ENCODE measurements at places on chromosomes 5 and 9. TPM values are rescaled to one million over a fixed set of nuclear protein-coding genes. Genes with fewer than 3 reads are reported as not detected.
A peak's percentile ranks its signal among the peaks of the same experiment; 100 is the strongest.

- peaks cover 2% of the 10 kb centered on the region for H3K27me3 ChIP-seq
- H3K4me3 ChIP-seq, result no peak overlapping the region
- H3K27ac ChIP-seq, result no peak overlapping the region
- DNase-seq, result no peak
Observed at GRCh38 chr9:34512131-34513078, 10.4 kb downstream of the ENHO start.

DNA sequence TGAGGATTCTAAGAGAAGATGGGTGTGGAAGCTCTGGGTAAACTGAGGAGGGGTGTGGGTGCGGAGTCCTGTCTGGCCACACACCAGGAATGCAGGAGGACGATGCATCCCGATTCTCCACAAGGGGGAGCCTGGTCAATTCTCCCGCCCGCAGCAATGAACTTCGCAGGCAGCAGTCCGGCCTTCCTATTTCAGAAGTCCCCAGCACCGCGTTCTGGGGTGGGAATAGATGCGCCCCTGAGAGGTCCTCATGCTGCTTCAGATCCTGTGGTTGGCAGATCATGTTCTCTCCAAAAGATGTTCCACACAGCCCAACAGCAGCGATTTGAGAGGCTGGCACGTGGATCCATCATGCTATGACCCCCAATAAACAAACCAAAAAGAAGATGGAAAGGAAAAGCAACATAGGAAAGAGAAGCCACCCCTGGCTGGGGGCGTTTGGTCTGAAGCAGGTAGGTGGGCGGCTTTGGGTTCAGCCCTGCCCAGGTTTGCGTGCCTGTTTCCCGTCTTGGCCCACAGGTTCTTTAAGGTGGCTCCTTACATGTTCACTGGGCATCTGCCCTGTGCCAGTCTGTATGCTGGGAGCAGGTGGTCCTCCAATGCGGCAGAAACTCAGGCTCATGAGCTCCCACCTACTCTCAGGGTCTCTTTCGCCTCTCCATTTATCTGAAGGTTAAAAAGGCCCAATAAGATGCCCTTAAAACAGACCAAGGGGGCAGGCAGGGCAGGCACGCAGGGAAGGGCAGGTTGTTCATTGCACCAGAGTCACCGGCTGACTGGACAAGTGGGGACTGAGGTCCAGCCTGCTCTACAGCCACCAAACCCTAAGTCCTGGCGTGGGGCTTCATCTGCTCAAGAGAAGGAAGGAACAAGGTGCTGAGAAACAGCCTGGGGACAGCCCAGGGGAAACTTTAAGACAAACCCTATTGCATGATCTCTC is 171.6 kb downstream of the PAX5 start:
- no peaks in the 10 kb centered on the region for H3K4me1 ChIP-seq
- H3K27me3 ChIP-seq, result no peaks in the 10 kb centered on the region
- no peak overlapping the region for H3K4me3 ChIP-seq
- no peaks in the 10 kb centered on the region for H3K36me3 ChIP-seq

GRCh38 chr5:4182144-4182543 is 586.5 kb downstream of the IRX1 start:
- no peaks in the 10 kb centered on the region for H3K36me3 ChIP-seq
- no peaks in the 10 kb centered on the region for H3K27me3 ChIP-seq

DNA sequence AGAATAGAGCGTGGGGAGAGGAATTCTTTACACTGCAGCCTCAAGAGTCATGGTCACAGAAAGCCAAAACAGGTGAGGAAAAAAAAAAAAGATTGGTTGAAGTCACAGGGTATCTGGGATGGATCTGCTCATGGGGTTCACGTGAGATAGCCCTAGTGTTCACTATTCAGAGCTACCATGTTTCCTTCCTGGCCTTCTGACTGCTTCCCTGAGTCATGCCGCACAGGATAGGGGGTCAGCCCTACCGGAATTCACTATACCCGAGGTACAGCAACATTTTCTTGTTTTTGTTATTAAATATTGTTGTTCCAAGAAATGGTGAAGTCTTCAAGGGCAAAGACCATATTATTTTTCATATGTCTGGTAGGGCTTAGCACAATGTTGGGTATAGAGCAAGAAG is 21.5 kb upstream of the MAN2A1 start:
- peaks cover 3% of the 10 kb centered on the region for H3K27me3 ChIP-seq
- no peaks in the 10 kb centered on the region for H3K4me1 ChIP-seq
- no peaks in the 10 kb centered on the region for H3K36me3 ChIP-seq
- no peak overlapping the region for H3K27ac ChIP-seq
- H3K4me3 ChIP-seq, result no peak overlapping the region

PCDHGA5 gene
- not detected for total RNA-seq

DNA sequence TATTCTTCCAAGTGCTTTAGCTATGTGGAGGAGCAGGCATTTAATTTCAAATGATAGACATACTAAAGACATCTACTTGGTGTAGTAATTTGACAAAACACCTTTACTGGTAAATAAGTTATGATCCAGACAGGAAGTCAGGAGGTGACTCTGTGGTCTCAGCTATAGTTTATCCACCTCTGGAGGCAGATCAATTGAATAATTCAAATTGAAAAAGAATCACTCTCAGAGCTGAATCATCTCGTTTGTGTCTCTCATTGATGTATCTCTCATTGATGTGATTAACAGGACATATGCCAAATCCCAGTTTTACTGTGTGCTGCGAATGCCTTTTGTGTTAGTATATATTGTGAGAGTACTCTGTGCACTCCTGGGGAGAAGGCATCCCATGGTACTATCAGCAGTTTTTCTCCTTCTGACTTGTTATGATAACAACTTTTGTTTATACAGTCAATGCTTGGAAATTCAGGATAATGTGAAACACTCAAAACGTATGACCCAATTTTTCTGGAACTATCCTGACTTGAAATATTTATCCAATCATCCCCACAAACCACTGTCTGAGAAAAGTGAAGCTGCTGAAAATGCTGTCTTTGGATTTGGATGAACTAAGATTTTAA is 48.5 kb upstream of the DAB2 start:
- no peaks in the 10 kb centered on the region for H3K36me3 ChIP-seq
- no peak overlapping the region for H3K27ac ChIP-seq
- no peak for DNase-seq
- H3K4me1 ChIP-seq, result no peaks in the 10 kb centered on the region
- peaks cover 5% of the 10 kb centered on the region for H3K27me3 ChIP-seq

HSPB3 gene
- total RNA-seq, result not detected

GRCh38 chr9:99720455-99721050 is 101.1 kb upstream of the NR4A3 start:
- no peaks in the 10 kb centered on the region for H3K36me3 ChIP-seq
- H3K27ac ChIP-seq, result peak overlapping the region; percentile 89

DMRTA1 gene
- not detected for total RNA-seq

GRCh38 chr5:73624888-73625287 is 1.1 kb upstream of the ARHGEF28 start:
- H3K4me3 ChIP-seq, result no peak overlapping the region
- peaks cover 66% of the 10 kb centered on the region for H3K27me3 ChIP-seq
- DNase-seq, result no peak
- H3K27ac ChIP-seq, result no peak overlapping the region
- H3K4me1 ChIP-seq, result peaks cover 3% of the 10 kb centered on the region
- no peaks in the 10 kb centered on the region for H3K36me3 ChIP-seq

GRCh38 chr5:4348423-4348822 is 752.8 kb downstream of the IRX1 start:
- H3K27ac ChIP-seq, result no peak overlapping the region
- H3K4me3 ChIP-seq, result no peak overlapping the region
- H3K27me3 ChIP-seq, result no peaks in the 10 kb centered on the region
- H3K36me3 ChIP-seq, result no peaks in the 10 kb centered on the region
- H3K4me1 ChIP-seq, result no peaks in the 10 kb centered on the region

DNA sequence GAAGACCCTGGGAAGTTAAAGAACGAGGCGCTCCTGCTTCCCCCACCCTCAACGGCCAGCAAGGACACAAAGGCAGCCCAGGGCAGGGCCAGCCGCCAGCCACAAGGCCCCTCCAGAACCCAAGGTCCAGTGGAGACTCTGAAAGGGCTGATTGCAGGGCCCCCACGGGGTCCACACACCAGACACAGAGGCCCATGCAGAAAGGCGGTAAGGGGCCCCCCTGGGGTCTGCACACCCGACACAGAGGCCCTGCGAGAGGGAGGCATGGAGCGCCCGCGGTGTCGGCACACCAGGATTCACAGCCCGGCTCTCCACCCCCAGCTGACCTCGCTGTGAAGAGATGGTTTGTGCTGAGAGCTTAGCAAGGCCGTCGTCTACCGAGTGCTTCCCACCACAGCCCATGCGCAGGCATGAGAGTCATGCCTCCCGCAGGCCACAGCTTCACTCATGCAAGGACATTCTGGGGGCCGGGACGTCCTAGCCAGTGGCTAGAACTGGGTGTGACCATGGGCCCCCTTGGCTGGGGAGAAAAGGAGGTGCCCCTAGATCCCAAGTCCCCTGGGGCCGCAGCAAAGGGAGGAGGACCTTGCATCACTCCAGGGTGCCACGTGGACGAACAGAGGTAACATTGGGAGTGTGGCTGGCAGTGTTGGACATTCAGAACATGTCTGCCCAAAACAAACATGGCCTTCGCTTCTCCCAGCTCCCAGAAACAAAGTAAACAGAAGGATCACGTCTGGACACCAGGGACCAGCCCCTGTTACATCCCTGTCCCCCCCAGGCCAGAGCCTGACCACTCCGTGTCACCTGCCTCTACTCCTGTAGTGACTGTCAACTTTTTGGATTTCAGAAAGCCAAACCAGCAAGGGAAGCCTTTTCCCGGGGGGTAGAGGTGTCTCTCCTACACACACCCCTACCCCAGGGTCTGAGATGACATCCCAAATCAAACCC is 9.8 kb downstream of the BRD3 start:
- H3K27ac ChIP-seq, result no peak overlapping the region
- H3K4me3 ChIP-seq, result no peak overlapping the region
- no peak for DNase-seq
- no peaks in the 10 kb centered on the region for H3K27me3 ChIP-seq
- peaks cover 23% of the 10 kb centered on the region for H3K4me1 ChIP-seq

GRCh38 chr9:12717907-12718306 is 24.7 kb downstream of the TYRP1 start:
- H3K27ac ChIP-seq, result no peak overlapping the region
- H3K4me1 ChIP-seq, result no peaks in the 10 kb centered on the region
- no peaks in the 10 kb centered on the region for H3K27me3 ChIP-seq
- H3K36me3 ChIP-seq, result no peaks in the 10 kb centered on the region
- H3K4me3 ChIP-seq, result no peak overlapping the region

GRCh38 chr9:107276966-107277710 is 5.9 kb upstream of the RAD23B start:
- H3K4me1 ChIP-seq, result peaks cover 15% of the 10 kb centered on the region
- DNase-seq, result no peak
- no peak overlapping the region for H3K4me3 ChIP-seq
- peaks cover 29% of the 10 kb centered on the region for H3K27me3 ChIP-seq
- H3K27ac ChIP-seq, result no peak overlapping the region
- H3K36me3 ChIP-seq, result no peaks in the 10 kb centered on the region

OR1N2 gene
- total RNA-seq, result not detected

DNA sequence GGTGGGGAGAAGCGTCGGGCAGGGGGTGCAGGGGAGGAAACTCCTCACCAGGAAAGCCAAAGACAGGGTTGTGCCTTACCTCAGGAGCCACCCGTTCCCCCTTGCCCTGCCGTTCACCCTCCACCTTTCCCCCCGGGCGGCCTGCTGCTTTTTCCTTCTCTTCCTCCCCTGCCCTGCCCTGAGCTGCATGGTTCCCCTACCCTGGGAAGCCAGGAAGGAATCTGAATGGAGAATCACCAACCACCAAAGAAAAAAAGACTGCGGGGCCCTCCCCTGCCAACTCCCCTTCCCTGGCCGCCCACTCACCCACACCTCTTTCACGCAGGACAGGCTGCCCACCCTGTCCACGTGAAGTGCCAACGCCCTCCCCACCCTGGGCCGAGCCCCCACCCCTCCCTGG is 820 bp upstream of the NFX1 start:
- H3K27me3 ChIP-seq, result no peaks in the 10 kb centered on the region
- H3K4me3 ChIP-seq, result peak overlapping the region; percentile 87
- DNase-seq, result no peak
- H3K27ac ChIP-seq, result peak overlapping the region; percentile 100
- peaks cover 31% of the 10 kb centered on the region for H3K36me3 ChIP-seq

SPINK14 gene
- not detected for total RNA-seq

- H3K4me1 ChIP-seq, result no peaks in the 10 kb centered on the region
- H3K27me3 ChIP-seq, result no peaks in the 10 kb centered on the region
- H3K27ac ChIP-seq, result no peak overlapping the region
- no peak overlapping the region for H3K4me3 ChIP-seq
Observed at GRCh38 chr5:146921225-146921624, 42.7 kb upstream of the PPP2R2B start.

SPINK7 gene
- not detected for total RNA-seq

- H3K4me3 ChIP-seq, result no peak overlapping the region
- H3K36me3 ChIP-seq, result no peaks in the 10 kb centered on the region
- peaks cover 10% of the 10 kb centered on the region for H3K4me1 ChIP-seq
- DNase-seq, result no peak
- no peak overlapping the region for H3K27ac ChIP-seq
Observed at GRCh38 chr9:113990975-113991471, 87.1 kb downstream of the AMBP start.

GRCh38 chr5:169202969-169203368 is 98.0 kb downstream of the SLIT3 start:
- H3K27ac ChIP-seq, result no peak overlapping the region
- no peaks in the 10 kb centered on the region for H3K36me3 ChIP-seq
- no peaks in the 10 kb centered on the region for H3K4me1 ChIP-seq
- no peaks in the 10 kb centered on the region for H3K27me3 ChIP-seq

MRRF gene
- total RNA-seq, result 34.1 TPM

DNA sequence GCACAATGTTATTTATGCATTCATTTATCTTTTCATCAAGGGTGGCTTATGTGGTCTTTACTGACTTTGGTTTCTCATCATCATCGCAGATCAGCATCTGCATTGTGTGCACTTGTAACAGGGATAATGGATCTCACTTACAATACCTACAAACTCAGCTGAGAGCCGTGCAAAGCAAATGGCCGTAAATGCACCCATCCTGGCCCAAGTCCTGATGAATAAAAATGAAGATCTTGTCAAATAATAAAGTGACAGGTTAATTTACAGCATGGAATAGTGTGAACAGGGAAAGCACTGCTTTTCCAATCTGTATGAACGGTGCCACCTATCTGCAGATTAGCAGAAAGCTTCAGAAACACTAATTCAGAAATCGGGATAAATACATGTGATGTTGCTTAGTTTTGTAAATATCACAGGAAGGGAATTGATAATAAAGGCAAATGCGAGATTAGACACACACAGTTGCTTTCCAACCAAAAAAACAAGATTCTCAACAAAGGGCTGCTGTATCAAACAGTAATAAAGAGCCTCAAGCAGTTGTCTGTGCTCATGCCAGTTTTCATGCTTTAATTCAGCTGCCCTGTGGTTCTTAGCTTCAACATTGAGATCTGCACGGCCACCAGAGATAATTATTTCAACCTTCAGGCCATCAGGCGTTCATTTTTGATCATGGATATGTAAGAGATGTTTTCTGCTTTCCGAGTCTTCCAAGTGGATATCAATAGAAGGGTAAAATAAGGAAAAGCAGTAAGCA is 153.4 kb upstream of the POU5F2 start:
- H3K4me3 ChIP-seq, result no peak overlapping the region
- no peak overlapping the region for H3K27ac ChIP-seq
- no peaks in the 10 kb centered on the region for H3K4me1 ChIP-seq
- no peaks in the 10 kb centered on the region for H3K36me3 ChIP-seq
- no peak for DNase-seq
